Inflammatory macrophage treated with lipopolysaccharide for 1 hour (primary cell): ENCODE measurements at places on chromosomes 7 and 10.
A peak's percentile ranks its signal among the peaks of the same experiment; 100 is the strongest.

GRCh38 chr7:142833174-142834048, 21.5 kb upstream of the EPHB6 start:
- DNase-seq: no peak

DNA sequence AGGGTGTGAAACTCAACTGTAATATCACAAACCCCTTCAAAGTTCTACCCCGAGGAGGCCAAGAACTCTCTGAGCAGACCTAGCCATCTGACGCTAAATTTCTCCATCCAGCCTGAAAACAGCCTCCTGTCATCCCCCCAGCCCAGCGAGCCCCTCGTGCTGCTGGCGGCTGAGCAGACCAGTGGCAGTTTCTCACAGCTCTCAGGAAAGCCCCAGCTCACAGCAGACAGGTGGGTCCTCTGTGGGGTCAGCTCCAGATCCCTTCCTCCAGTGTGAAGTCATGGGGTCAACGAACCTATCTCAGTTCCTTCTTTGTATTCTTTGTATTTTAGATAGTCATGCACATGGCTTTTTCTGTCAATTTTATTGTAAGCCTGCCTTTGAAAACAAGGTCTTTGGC, 7.8 kb downstream of the GARIN1A start:
- no peak for DNase-seq

GRCh38 chr7:65840446-65840845, 32.4 kb upstream of the VKORC1L1 start:
- DNase-seq: no peak

- DNase-seq: no peak
Measured at GRCh38 chr7:47777531-47778152, 170.6 kb downstream of the PKD1L1 start.

DNA sequence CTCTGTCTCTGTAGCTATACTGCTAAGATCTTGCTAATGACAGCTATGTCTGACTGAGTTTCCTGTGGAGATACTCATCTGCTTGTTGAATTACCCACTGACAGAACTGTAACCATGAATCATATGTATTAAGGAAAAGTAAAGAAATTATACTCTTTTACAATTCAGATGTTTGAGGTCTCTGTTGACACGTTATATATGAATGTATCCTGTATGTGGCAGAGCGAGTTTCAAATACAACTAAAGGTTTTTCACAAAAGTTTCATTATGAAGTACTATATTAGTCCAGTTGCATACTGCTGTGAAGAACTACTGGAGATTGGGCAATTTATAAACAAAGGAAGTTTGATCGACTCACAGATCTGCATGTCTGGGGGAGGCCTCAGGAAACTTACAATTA, 232.5 kb downstream of the CDK14 start:
- DNase-seq: no peak

DNA sequence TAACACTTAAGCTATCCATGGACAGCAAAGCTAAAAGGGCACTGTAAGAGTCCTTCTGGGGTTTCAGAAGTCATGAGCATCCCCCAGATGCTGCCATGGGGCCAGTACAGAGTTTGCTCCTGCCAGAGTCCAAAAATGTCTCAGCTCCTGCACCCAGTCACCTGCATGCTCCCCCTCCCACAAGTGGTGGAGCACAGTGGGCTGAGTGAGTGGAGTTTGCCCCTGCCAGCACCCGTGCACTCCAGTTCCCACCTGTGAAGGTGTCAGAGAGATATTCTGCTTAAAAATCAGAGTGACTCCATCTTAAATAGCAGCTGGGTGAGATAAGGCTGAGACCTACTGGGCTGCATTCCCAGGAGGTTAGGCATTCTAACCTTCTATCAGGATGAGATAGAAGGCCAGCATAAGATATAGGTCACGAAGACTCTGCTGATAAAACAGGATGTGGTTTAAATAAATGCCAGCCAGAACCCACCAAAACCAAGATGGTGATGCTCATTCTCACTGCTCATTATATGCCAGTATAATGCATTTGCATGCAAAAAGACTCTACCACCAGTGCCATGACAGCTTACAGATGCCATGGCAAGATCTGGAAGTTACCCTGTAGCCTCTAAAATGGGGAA, 140.1 kb upstream of the ZNF92 start:
- DNase-seq: no peak

GRCh38 chr10:73934074-73934473, 23.1 kb downstream of the PLAU start:
- no peak for DNase-seq

DNA sequence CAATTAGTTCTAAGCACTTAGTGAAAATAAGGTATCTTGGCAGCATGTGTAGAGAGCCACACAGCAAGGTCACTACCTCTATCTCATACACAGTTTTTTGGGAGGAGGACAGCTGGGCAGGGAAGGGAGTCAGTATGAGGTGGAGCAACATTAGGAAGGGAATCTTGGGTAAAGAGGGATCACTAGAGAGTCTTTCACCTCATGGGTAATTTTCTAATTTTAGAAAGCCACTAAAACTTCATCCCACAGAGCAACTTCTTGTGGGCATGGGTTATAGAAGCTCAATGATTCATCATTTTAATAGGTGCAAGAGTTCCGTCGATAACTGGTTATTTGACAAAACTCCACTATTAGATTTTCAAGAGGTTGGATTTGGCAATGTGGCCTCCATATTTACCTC, 2.5 kb downstream of the NRAP start:
- DNase-seq: no peak

DNA sequence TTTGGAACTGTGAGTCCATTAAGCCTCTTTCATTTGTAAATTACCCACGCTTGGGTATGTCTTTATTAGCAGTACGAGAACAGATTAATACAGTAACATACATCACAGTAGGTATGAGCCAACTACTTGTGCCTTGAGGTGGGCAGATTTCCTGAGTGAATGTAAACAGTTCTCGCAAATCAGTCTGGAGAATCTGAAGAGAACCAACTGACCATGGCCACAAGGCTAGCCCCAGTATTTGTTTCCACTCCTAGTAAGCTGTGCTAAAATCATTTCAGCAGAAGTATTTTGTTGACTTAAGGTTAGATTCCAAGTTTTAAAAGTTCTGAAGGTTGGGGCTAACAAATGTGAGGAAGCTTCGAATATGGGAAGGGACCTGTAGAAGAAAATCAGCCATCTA, 82.9 kb downstream of the NOD1 start:
- no peak for DNase-seq

- no peak for DNase-seq
Measured at GRCh38 chr10:133154996-133155778, 4.8 kb upstream of the KNDC1 start.

DNA sequence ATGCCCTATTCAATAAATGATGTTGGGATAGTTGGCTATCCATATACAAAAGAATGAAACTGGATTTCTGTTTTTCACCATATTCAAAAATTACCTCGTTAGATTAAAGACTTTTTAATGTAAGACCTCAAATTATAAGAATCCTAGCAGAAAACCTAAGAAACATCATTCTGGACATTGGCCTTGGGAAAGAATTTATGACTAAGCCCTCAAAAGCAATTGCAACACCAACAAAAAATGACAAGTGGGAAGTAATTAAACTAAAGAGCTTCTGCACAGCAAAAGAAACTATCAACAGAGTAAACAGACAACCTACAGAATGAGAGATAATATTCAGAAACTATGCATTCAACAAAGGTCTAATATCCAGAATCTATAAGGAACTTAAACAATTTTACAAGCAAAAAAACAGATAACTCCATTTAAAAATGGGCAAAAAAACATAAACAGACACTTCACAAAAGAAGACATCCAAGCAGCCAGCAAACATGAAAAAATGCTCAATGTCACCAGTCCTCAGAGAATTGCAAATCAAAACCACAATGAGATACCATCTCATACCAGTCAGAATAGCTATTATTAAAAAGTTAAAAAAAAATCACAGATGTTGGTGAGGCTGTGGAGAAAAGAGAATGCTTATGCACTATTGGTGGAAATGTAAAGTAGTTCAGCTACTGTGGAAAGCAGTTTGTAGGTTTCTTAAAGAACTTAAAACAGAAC, 309.8 kb downstream of the AHR start:
- peak; percentile 58 for DNase-seq

DNA sequence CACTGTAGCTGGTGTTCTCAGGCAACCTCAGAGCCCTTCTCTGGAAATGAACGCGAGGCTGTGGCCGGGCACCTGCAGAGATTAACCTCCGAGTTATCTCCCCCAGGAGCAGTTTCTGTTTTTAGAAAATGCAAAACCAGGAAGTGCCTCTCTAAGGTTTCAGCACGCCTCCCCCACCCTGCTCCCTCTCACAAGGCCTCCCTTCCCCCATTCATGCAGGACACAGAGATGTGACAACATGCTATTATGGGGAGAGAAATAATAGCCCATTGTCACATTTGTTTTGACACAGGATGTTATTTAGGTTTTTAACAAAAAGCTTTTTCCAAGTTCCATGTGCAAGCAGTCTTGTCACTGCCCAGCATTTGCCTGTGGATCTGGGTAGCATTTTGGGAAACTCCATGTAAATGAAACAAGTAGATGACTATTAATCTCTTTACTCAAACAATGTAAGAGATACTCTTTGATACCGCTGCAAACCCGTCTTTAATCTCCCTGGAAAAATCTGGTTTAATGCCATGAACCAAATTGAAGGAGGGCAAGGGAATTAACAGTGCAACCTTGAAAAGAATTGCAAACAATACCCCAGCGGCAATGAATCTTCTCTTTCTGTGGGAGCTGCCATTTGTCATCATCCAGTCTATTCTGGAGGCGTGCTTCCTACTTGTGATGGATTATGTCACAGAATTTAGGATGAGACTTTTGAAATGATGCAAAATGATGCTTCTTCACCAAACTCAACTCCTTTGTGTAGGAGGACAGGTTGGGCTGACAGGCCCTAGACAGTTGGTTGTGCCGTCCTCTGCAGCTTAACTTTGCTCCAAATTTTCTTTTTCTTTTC, 86.5 kb upstream of the NMT2 start:
- DNase-seq: no peak

DNA sequence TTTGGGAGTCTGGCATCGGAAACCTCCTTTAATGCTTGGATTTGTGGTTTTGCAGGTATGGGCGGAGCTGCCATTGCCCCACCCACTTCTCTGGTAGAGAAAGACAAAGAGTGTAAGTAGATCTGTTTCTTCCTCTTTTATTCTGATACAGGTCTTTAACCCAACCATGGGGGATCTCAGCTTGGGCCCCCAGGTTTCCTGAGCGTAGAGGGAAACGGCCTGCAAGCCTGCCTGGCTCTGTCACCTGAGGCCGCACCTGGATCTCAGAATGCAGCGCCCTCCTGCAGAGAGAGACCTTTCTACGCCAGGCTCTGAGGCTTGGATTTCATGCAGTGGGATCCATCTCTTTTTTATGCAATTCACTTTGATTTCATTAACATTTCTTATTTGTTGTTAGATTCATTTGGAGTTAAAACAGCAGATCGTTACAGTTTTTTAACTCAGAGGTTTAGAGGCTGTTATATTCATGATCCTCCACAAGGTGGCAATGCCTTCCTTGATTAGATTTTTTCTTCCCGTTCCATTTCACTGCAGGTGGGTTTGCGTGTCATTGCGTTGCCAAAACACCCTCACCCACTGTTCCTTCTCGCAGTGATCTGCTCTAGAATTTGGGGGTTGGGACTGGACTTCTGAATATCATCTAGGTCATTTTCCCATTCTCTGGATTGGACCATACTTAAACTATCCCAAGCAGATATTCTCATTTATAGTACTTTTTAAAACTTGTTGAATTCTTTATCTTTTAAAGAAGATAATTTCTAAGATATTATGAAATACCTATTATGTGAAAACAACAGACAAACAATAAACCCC, 20.0 kb downstream of the RBM17 start:
- peak; percentile 59 for DNase-seq

DNA sequence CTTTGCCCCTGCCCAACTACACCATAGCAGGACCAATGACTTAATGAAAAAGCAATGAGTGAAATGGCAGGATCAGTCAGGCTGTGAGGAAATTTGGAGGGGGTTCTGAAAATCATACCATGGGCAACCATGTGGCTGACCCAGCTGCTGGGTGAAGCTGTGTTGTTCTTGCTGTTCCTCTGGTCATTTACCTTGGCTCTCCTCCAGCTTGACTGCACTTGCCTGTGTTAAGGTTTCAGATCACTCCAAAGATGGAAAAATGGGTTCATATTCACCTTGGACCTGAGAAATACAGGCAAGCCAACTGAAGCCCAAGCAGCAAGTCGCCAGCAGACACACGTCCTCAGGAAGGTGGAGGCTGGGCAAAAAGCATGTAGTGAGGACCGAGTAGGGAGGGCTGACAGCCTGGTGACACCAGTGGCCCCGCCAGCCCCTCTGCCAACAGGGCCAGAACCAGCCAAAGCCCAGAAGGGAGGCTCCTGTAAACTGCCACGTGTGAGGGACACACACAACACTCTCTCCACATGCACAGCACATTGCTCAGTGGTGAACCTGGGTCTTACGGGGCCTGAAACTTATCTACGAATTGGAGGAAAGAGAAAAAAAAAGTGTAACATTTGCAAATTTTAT, 40.1 kb downstream of the PARP12 start:
- no peak for DNase-seq

DNA sequence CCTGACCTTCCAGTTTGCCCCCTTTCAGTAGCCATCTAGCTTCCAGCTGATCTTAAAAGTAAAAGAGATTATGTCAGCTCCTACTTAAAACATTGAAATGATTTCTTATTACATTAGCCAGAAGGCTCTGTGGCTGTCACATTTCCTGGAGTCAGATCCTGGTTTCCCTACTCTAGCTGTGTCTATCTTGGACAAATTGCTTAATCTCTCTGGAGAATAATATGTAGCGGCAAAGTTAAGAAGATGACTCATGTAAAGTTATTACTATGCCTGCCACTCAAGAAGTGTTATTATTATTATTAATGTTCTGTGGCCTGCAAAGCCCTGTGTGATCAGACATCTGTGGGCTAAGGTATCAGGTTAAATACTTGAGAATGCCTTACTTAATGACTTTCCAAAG, 107.2 kb downstream of the RUNDC3B start:
- no peak for DNase-seq

- no peak for DNase-seq
Measured at GRCh38 chr10:79312601-79313187, 34.6 kb upstream of the PPIF start.

- DNase-seq: peak; percentile 66
Measured at GRCh38 chr10:86520871-86521677, 518 bp downstream of the WAPL start.

DNA sequence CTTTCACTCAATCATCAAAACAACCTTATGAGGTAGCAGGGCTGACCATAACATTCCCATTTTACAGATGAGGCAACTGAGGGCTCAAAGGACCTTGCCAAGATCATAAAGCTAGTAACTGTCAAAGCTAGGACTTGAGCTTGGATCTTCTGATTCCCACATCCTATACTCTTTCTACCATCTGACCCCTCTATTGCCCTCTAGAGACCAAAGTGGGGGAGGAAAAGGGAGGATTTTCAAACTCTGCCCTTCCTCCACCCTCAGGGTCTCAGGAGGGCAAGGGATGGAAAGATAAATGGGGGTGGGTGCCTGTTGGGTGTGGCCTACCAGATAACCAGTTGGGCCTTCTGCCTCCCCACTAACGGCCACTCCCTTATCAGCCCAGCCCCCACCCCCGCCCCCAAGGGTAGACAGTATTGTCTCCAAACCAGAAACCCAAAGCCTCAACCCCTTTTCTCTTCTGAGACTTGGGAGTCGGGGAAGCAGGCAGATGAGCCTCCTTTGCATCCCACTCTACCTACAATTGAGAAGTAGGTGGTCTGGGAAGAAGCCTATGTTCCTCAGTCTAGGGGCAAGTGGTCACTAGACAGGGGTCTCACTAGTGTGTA, 7.9 kb downstream of the LDB1 start:
- DNase-seq: no peak
